Right ventricle myocardium inferior (tissue), 1 donor: ENCODE measurements at places on chromosomes 2 and 18. TPM values are rescaled to one million over a fixed set of nuclear protein-coding genes. Genes with fewer than 3 reads are reported as not detected.

The KLHL14 gene
- total RNA-seq = not detected

The CIB4 gene
- not detected for total RNA-seq

The CYP27C1 gene
- 0.05 TPM for total RNA-seq

The ARHGAP28 gene
- 1.1 TPM for total RNA-seq

The FOXI3 gene
- total RNA-seq = not detected

The NPAS2 gene
- 38.0 TPM for total RNA-seq

The RAMP1 gene
- total RNA-seq = 139 TPM

The RNU2-63P gene
- not detected for total RNA-seq

The SERPINB8 gene
- total RNA-seq = 2.2 TPM

The UGT1A3 gene
- not detected for total RNA-seq

The MATN3 gene
- total RNA-seq = 0.19 TPM

- no peak for DNase-seq
These were observed 47.8 kb downstream of the FARSB start for GRCh38 chr2:222608081-222608480.

- no peak for DNase-seq
These were observed 170.6 kb upstream of the FIGN start for GRCh38 chr2:163906410-163906809.

DNA sequence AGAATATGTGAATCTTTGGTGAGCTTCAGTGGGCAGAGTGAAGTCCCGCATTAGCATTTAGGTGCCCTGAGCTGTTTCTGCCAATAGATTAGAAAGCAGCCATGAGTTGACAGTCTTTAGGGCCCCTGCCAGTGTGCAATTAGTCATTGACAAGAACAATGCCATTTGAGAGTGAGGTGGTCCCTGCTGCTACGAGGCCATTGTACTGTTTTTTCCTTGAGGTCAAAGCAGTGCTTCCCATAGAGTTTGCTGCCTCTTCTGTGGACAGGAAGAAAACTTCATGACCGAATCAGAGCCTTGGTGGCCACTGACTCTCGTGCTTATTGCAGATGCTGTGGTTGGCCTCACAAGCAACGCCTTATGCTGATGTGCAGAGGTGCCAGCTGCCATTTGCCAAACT lies 102.7 kb downstream of the SH3BP4 start:
- DNase-seq = no peak

- no peak for DNase-seq
These were observed 75.3 kb upstream of the NPAS2 start for GRCh38 chr2:100744589-100744988.

DNA sequence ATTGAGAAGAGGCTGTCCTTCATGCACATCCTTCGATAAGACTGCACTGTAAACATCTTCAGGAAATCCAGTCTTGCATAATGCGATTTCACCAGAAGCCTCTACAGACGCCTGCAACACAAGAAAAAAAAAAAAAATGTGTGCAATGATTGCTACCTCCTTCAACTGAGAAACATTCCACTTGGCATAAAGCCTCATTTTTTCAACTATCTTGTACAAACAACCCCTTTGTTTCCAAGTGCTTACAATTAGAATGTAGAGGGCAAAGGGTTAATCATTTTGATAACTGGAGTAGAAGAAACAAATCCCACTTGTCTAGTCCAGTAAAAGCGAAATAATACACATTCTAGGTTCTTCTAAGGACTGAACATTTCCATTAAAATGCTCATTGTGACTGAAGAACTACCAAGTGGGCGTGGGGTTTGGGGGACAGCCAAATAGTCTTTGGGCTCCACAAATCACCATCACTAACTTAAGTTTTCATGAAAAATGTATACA lies 29.2 kb downstream of the CDH2 start:
- no peak for DNase-seq

DNA sequence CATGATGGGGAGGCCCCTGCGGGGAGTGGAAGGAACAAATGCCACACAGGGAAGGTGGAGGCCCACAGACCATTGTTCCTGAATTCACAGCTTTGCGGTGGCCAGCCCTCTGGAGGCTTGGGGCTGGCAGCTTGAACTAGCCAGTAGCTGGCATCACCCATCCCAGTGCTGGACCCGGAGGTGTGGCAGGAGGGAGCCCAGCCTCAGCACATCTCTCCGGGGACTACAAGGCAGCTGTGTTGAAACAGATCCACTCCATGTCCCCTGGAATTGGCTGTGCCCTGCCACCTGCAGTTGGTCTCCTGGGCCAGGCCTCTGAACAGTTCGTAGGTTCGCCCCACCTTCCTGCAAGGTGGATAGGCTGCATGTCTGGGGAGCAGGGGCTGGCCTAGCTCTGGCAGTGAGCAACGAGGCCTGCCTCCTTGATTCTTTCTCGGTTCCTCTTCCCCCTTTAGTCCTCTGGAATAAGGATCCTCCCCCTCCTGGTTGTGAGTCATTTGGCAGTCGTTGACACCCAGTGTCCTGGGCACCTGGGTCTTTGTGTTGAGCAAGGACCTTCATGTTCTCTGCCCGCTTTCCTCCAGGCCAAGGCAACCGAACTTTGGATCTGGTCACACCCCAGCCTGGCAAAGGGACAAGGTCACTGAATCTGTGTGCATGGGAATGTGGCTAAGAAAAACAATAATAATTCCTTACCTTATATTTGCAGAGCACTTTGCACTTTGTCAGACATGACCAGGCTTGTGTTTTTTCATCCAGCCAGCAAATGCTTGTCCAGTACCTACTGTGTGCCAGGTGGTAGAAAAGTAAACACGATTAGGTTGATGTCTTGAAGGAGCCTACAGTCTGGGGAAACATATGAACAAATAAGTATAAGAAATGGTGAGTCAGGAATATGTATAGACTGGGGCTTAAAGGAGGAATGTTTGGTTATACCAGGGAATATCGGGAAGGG lies 55.0 kb upstream of the MCFD2 start:
- DNase-seq = peak; percentile 74

GRCh38 chr2:119546447-119546767 lies 2.2 kb downstream of the CFAP221 start:
- no peak for DNase-seq

GRCh38 chr2:167701651-167702050 lies 545.7 kb downstream of the STK39 start:
- no peak for DNase-seq

DNA sequence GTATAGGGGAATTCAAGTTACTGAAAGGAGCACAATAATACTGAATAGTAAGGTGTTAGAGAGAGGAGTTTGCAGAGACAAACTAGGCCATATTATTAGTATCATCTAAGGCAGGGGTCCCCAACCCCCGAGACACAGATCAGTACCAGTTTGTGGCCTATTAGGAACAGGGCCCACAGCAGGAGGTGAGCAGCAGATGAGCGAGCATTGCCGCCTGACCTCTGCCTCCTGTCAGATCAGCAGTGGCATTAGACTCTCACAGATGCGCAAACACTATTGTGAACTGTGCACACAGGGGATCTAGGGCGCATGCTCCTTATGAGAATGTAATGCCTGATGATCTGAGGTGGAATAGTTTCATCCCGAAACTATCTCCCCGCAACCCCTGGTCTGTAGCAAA lies 41.8 kb upstream of the TMEM200C start:
- DNase-seq = no peak

- DNase-seq = no peak
These were observed 90.9 kb upstream of the SETBP1 start for GRCh38 chr18:44589693-44590355.

GRCh38 chr18:77072566-77072965 lies 60.0 kb downstream of the MBP start:
- no peak for DNase-seq

DNA sequence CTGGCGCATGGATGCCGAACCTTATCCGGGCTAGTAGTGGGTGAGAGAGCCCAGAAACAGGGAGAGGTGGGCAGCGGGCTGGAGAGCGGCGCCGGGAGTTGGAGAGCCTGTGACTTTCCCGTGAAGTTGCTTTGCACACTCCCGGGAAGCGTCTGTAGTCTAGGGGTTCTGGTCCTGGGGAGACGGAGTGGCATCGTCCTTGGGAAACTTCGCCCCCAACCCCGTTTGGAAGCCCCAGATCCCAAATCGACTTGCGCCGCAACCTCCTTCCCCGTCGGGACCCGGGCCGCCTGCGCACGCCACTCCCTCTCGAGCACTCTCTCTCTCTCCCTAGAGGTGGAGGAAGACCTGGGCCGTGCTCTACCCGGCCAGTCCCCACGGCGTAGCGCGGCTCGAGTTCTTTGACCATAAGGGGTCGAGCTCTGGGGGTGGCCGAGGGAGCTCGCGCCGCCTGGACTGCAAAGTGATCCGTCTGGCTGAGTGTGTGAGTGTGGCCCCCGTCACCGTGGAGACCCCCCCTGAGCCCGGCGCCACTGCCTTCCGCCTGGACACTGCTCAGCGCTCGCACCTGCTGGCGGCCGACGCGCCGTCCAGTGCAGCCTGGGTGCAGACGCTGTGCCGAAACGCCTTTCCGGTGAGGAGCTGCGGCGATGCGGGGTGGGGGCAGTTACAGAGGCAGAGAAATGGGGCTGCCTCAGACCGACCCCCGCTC lies 456 bp downstream of the DOK1 start:
- peak; percentile 90 for DNase-seq

- DNase-seq = no peak
These were observed 60.2 kb downstream of the CXCR4 start for GRCh38 chr2:136057802-136058140.

DNA sequence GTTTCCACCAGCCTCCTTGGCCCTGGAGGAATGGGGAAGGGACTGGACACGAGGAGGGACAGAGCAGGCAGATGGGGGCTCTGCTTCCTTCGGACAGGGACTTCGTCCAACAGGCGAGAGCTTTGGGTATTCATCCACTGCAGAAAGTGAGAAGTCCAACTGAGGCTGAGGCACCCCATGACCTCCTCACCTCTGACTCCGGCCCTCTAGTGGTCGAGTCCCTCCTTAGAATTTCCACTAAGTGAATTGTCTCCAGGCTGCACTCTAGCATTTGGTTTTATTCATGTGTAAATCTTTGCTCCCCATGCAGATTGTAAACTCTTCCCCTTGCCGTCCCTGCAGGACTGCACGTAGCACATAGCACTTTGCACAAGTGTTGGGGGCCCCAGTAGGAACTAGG lies 75.6 kb downstream of the TMEM247 start:
- no peak for DNase-seq

DNA sequence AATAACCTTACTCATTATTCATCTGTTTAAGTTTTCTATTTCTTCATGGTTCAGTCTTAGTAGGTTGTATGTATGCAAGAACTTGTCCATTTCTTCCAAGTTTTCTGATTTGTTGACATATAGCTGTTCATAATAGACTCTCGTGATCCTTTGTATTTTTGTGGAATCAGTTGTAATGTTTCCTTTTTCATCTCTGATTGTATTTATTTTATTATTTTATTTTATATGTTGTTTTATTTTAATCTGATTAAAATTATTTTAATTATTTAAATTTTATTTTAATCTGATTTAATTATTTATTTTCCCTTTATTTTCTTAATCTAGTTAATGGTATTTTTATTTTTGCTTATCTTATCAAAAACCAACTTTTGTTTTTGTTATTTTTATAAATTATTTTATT lies 43.5 kb upstream of the SLC9A2 start:
- no peak for DNase-seq

- DNase-seq = no peak
These were observed 903 bp upstream of the EVX2 start for GRCh38 chr2:176084611-176085119.

DNA sequence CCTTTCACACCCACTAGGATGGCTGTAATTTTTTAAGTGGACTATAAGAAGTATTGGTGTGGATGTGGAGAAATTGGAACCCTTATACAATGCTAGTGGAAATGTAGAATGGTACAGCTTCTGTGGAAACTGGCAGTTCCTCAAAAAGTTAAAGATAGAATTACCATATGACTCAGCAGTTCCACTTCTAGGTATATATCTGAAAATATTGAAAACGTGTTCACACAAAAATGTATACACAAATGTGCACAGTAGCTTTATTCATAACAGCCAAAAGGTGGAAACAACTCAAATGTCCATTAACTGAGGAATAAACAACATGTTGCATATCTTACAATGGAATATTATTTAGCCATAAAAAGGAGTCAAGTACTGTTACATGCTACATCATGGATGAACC lies 17.7 kb downstream of the TANK start:
- no peak for DNase-seq

DNA sequence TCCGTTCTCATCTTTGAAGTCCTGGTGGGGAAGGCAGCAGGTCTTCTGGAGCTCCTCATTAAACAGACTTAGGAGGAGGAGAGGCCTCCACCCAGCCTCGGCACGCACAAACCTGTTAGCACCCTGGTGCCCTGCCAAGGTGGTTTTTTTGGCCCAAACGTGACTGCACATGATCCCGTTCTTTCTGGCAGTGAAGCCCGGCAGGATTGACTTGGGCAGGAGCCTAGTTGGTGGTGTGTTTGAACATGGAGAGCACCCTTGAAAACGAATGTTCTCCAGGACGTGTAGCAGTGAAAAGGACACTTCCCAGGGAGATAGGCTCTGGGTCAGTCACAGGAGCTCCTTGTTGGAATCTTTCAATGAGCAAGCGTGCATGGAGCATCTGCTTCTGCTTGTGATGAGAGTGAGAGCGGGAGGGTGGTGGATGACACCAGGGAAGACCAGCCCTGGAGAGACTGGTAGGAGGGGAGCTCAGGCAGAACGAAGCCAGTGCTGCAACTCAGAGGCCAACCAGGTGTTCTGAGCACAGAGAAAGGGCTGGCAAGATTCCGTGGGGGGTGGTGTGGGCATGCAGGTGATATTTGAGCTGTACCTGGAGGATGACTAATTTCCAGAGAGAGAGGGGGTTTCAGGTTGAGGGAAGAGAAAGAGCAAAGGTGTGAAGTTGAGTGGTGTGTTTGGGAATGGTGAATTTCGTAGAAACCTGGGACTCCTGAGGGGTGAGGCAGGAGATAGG lies 73.8 kb downstream of the TANC1 start:
- DNase-seq = no peak

DNA sequence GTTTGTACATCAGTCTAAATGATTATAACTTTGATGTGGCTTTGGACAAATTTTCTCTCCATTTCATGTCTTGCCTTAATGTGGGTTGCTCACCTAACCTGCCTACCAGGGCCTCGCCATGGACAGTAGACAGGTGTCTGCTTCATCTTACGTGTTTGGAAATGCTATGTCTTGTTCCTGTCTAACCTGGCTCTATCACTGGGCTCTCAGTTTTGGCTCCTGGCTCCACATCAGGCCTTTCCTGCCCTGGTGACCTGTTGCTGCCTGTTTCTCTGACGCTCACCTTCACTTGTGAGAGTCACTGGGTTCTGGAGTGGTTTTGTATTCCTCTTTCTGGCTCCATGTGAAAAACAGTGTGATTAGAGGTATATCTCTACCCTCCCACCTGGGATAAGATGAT lies 65.9 kb downstream of the PHLPP1 start:
- no peak for DNase-seq
